ENCODE measurements at places on chromosomes 16 and 17.

DNA sequence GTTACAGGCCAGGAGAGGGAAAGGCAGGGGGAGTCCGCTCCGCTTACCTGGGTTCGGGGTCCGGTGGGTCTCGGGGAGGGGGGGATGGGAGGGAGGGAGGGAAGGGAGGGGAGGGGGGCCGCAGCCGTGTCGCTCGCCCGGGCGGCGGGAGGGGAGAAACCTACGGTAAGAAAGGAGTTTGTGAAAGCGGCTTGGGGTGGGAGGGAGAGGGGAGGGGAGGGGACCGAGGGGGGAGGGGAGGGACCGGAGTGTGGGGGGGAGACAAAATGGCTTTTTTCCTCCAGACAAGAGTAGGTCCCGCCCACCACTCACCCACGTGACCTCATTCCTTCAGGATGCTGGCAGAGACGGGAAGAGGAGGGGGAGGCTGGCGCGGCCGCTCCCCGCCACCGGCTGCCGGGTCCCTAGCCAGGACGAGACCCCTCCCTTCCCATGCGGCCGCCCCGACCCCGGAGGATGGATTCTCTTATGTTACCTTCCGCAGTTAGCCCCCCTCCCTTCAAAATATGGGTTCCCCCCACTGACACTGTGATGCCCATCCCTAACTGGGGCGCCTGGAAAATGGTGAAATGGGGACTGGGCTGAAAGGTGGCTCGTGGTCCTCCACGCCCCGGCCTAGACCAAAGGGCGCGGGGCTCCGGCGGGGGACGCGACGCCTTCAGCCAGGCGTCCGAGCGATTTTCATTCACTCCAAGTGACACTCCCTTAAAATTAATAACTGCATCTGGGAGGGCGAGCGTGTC is at the start of gene PCGF2:
Gene PCGF2 (minus strand): TSS at position 188 of the 743 bp plus-strand sequence. CDS start 7,934 bp downstream, outside the sequence.
- DNase-seq = no peak

DNA sequence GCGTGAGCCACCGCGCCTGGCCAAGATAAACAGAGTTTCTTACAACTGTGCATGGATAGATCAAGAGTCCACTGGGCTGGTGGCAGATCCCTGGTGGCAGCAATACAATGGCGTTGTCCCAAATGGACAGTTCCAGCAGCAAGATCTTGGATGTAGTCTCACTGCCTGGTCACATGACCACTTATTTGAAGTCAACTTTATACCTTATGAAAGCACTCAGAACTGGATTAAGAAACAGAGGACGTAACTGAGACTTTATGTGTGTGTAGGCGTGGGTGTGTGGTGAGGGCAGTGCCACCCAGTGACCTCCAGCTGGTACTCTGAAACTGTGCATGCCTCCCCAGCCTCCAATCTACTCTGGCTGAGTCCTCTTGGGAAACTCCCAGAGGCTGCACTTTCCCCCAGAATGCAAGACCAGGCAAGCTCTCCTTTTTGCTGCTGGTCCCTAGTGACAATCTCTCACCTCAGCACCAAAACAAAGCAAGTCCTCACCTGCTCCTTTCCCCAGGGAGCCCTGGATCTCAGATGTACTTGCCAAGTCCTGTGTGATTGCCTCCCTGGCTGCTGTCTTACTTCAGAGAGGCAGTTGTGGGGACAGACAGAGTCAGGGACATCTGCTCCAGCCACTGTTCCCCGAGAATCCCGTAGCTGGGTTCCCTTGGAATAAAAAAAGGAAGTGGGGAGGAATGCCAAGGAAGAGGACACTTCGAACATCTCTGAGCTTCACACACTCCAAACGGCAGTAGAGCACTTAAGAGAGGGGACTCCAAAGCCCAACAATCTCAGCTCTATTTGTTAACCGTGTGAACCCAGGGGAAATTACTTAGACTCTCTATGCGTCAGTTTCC is 11.7 kb upstream of the ST6GALNAC2 start:
- no peak for DNase-seq

DNA sequence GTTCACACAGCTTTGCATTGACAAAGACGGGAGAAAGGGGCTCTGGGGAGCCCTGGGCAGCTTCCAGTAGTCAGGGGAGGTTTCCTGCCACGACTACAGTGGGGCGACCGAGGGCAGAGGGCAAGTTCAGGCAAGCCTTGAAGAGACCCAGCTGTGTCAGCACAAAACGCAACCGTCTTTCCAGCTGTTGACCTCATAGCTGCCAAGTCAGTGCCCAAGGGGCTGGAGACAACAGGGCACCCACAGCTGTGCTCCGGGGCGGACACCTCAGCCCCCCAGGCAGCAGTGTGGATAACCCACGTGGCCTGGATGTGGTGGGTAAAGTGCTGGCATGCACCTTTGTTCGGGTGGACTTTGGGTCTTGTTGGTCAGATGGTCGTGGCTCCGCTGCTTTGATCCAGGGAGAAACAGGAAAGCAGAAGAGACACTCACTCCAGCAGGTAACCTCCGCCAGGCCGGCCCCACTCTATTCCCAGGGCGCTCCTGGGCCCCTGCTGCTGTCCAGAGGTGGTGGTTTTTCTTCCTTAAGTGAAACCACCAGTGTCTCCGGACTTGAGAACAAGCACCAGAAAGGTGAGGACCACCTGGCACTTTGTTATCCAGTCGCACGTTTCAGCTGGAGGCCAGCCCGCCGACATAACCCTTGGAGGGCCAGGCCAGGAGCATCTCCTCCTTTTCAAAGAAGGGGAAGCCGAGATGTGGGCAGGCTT is 17.6 kb upstream of the CBX2 start:
- DNase-seq = no peak

DNA sequence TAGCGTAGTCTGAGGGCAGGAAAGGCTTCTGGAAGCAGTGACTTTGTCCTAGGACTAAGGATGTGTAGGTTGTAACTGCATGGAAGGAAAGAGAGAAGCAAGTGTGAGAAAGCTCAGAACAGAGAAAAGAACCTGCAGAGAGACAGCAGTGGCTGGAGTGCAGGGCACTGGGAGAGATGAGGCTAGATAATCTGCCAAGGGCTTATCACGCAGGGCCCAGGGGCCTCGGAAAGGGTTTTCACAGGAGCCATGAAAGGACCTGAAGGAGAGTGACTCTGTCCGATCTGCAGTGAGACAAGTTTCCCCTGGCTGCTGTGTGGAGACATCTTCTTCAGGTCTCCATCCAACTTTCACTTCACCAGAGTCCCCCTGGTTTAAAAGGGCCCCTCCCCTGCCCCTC is 7.1 kb upstream of the SRCAP start:
- DNase-seq = no peak

GRCh38 chr17:40452216-40452787 is 9.1 kb downstream of the IGFBP4 start:
- DNase-seq = no peak

DNA sequence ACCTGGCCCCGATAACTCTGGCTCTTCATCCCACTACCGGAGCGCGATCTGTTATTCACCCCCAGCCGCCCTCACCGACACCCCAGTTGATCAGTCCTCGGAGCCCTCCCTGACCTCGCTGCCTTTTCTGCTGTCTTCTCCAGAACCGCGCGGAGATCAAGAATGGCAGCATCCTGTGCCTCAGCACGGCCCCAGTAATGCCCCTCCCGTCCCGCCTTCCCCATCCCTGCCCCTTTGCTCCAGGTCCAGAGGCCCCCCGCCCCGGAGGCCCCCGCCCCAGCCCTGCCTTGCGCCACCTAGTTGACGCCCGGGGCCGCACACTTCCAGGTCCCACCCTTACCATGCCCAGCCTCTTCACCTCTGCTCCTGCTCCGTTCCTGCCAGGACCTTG is 872 bp downstream of the ELMO3 start:
- no peak for DNase-seq

DNA sequence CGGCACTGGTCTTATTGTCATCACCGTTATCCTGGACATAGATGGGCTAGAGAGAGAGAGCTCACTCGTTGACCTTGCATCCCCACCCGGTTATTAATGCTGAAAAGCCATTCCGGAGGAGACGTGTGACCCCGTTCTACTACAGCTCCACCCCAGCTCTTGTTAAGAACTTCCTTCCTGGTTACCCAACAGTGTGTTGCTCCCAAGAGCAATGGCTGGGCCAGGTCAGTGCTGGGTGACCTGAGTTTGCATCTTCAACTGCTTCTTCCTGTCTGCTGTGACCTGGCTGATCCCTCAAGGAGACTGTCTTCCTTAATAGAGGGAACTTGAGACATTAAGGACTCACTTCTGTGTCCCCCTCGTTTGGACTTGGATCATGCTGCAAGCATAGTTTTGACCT is 96.1 kb upstream of the SDK2 start:
- DNase-seq = no peak

GRCh38 chr16:22764662-22765327 is 49.2 kb upstream of the HS3ST2 start:
- DNase-seq = no peak

All from T-helper 1 cell (primary cell).